AML-193 (cell line): ENCODE measurements at places on chromosomes 6 and 20.

DNA sequence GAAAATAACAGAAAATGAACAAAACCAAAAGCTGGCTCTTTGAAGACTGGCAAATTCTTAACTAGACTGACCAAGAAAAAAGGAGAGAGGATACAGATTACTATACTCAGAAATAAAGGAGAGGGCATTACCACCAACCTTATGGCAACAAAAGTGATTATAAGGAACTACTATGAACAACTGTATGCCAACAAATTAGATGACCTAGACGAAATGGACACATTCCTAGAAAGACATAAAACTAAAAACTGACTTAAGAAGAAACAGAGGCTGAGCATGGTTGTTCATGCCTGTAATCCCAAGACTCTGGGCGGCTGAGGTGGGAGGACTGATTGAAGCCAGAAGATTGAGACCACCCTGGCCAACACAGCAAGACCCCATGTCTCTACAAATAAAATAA, 33.5 kb downstream of the TRPC4AP start:
- no peak for DNase-seq

- no peak for DNase-seq
Measured at GRCh38 chr20:38067717-38068365, 34.3 kb downstream of the RPRD1B start.

- DNase-seq = no peak
Measured at GRCh38 chr20:23917024-23917725, 37.6 kb upstream of the CST5 start.

GRCh38 chr6:95093154-95093553, 484.2 kb upstream of the MANEA start:
- no peak for DNase-seq

DNA sequence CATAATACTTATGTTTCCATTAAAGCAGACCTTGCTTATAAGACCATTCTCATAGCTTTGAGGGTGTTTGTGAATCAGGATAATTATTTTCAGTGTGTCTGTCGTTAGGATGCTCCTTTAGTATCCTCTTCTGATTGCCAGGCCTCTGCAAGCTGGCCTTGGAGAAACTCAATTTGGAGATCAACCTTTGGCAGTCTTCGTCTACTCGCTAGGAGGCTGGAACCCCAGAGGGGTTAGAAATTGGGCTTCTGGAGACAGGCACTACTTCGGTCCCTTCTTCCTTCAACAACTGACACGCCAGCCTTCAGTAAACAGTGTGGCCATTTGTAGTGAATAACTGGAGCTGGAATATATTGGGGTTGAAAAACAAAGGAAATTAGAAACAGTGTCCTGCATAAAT, 100.8 kb upstream of the CITED2 start:
- DNase-seq = no peak

GRCh38 chr6:49787176-49787575, at the start of gene PGK2:
Gene PGK2 (minus strand): TSS chr6:49787285. CDS start chr6:49787187, 98 bp downstream.
- DNase-seq = no peak

GRCh38 chr20:59864726-59865125, 68.7 kb downstream of the SYCP2 start:
- no peak for DNase-seq

DNA sequence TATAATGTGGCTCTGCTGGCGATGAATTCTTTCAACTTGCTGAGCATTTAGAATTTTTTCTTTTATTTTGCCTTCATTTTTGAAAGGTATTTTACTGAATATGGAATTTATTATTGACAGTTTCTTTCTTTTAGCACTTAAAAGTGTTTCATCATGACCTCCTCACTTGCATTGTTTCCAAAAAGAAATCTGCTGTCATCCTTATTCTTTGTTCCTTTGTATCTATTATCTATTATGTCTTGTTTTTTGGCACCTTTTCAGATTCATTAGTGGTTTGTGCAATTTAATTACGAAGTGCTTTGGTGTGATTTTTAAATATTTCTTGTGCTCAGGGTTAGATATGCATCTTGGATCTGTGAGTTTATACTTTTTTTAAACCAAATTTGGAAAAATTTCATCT, 26.0 kb upstream of the SLC22A2 start:
- no peak for DNase-seq

- no peak for DNase-seq
Measured at GRCh38 chr6:110822249-110822648, 7.0 kb upstream of the CDK19 start.

- no peak for DNase-seq
Measured at GRCh38 chr6:79665725-79666551, 34.8 kb downstream of the SH3BGRL2 start.

DNA sequence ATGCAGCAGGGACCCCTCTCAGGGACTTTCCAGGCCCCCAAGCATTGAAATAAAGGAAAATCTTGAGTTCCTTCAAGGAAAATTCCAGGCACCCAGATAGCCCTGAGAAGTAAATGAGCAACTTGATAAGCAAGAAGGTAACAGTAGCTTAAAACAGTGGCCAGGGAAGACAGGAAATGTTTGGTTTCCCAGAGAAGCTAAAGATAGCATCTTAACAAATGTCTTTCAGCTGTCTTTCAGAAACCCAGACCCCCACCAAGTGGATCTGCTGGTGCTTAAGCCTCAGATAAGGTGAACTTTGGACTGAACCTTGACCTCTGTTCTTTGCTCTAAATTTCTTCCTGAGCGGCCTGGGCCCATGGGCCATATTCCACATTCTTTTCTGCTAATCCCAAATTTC, 117.8 kb upstream of the CST7 start:
- no peak for DNase-seq
